ENCODE measurements at places on chromosomes 13 and 19.

GRCh38 chr19:5086230-5086629, 117.3 kb downstream of the KDM4B start:
- no peak for DNase-seq

DNA sequence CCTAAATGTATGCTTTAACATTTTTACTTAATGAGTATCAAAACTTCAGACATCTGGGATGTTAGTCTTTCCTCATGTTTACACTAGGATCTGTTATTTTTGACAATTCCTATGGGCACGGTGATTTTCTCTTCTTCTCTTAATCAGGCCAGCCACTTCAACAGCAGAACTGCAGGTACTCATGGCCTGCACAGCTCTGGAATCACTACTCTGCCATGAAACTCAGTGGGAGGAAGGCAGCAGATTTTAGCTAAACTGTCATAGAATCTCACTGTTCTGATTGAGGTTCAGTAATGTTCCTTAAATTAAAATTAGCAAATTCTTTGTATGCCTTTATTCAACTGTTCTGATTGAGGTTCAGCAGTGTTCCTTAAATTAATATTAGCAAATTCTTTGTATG, 1083.0 kb downstream of the SLITRK5 start:
- DNase-seq = no peak

DNA sequence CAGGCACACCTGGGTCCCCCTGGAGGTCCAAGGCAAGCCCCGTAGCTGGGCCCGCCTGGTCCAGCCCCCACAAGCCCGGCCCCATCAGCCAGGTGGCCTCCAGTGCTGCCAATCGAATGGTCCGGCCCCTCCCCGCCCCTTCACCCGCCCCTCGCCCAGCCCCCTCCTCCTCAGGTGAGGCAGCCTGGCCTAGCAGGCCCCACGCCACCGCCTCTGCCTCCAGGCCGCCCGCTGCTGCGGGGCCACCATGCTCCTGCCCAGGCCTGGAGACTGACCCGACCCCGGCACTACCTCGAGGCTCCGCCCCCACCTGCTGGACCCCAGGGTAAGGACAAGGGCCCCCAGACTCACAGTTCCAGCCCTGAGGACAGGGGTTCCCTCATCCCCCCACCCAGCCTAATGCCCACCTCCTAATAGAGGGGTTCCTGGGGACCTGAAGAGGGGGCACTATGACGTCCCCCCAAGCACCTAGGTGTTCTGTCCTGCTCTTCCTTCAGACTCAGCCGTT, at the start of gene HPN:
Gene HPN, plus strand, starts transcription at position 174 of the 508 bp plus-strand sequence. CDS start 786 bp downstream, outside the sequence.
- no peak for DNase-seq

DNA sequence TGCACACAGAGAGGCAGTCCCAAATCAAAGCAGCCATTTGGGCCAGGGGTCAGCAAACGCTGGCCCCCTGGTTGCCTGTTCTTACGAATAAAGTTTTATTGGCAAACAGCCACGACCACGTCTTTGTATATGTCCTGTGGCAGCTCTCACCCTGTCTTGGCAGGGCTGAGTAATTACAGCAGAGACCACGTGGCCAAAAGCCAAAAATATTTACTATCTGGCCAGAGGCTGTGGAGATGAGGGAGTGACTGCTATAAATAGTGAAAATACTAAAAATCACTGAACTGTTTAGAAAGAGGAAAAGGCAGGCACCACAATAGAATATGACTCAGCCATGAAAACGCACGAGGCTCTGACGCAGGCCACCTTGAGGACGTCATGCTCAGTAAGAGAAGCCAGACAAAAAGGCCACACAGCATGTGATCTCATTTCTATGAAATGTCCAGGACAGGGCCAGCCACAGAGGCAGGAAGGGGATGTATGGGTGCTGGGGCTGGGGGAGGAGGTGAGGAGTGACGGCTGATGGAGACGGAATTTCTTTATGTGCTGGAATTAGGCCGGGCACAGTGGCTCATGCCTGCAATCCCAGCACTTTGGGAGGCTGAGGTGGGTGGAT, 29.4 kb downstream of the SMIM24 start:
- no peak for DNase-seq

DNA sequence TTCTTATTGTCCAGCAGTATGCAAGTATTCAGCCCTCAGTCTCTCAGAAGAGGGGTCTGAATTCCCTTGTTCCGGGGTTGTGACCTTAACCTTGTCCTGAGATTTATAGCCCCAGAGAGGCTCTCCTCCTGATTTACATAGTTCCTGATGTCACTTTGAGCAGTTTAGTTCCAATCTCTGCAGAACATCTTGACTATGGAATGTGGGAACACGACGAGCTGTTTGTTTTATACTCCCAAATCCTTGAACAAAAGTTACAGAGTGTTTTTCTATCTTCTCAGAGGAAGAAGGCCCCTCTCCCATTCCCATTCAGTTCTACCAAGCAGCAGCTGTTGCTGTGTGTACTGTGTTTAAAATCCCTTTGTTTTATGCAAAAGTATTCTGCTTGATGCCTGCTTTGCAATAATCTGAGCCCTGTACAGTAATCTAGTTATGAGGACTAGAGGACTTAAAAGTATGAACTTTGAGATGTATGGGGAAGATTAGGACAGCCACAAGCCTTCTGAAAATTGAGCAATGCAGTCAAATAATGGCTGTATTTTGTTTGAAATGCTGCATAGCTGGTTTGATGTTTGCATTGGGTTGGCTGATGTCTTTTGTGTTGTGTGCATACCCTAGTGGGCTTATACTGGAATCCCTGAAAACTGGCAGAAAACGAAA, 74.7 kb downstream of the KL start:
- no peak for DNase-seq

GRCh38 chr13:23025864-23026608, 154.7 kb upstream of the SGCG start:
- no peak for DNase-seq

- no peak for DNase-seq
Observed at GRCh38 chr13:35714588-35715377, 238.3 kb upstream of the MAB21L1 start.

GRCh38 chr19:10870501-10870954, 825 bp upstream of the CARM1 start:
- DNase-seq = no peak

- DNase-seq = no peak
Observed at GRCh38 chr13:106691861-106692260, 123.9 kb upstream of the ARGLU1 start.

- DNase-seq = no peak
Observed at GRCh38 chr13:70386919-70387318, 278.7 kb upstream of the KLHL1 start.

GRCh38 chr13:111483621-111483987, 163.2 kb downstream of the TEX29 start:
- DNase-seq = no peak

- DNase-seq = no peak
Observed at GRCh38 chr19:52170304-52170703, 1.1 kb downstream of the ZNF836 start.

DNA sequence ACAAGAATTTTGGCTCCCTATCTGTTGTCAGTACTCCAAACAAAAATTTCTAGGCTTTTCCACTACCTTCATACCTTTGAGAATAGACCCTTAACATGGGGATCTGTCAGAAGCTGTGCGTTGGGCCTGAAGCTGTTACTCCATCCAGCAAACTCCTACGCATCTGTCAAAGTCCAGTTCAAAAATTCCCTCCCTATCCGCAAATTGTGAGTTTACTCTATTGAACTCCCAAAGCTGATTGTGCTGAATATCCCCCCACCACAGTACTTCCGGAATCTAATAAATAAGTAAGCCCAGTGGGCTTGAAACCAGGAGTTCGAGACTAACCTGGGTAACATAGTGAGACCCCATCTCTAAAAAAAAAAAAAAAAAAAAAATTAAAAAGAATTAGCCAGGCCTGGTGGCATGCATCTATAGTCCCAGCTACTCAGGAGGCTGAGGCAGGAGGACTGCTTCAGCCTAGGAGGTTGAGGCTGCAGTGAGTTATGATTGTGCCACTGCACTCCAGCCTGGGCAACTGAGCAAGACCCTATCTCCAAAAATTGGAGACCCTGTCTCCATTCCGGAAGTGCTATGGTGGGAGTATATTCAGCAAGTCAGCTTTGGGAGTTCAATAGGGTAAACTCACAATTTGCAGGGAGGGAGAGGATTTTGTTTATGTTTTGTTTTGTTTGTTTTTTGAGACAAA, 930 bp upstream of the FBN3 start:
- no peak for DNase-seq

DNA sequence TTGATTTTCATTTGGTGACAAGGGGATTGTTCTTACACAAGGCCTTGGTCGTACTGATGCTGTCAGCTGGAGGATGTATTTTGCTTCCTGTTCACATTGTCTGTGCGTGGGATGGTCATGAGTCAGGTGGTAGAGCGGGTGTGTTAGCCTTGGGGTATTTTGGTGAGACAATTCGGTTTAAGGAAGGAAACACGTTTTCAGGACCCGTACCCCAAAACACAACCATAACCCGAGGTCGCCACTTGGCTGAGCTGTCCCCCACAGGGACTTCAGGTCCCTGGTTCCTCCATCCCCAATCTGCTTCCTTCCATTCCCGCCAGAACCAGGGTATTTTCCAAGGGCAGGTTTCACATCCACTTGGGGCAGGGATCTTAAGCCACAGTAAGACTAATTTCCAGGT, 15.0 kb downstream of the MYO9B start:
- no peak for DNase-seq

GRCh38 chr19:40529093-40529954, 47.3 kb upstream of the SHKBP1 start:
- peak; percentile 91 for DNase-seq

GRCh38 chr13:103762523-103762922, 696.3 kb upstream of the SLC10A2 start:
- no peak for DNase-seq

DNA sequence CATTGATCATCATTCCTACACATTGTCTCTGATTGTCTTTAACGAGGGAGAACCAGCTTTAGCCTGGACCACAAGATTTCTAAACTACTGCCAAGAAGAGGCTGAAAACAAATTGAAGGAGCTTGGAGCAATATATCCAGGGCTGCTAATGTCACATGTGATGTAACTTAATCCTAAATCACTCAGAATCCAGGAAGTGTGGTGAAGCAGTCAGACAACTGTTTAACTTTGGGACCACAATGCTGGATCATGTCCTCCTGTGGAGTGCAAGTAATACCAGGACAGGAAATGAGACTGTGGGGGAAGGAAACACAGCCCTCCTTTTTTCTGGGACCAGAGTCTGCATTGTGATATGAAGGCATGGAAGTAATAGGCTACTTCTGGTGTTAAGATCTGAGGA, 430.2 kb downstream of the KCTD12 start:
- DNase-seq = no peak

- DNase-seq = no peak
Observed at GRCh38 chr13:100330662-100331061, 241.8 kb downstream of the PCCA start.

DNA sequence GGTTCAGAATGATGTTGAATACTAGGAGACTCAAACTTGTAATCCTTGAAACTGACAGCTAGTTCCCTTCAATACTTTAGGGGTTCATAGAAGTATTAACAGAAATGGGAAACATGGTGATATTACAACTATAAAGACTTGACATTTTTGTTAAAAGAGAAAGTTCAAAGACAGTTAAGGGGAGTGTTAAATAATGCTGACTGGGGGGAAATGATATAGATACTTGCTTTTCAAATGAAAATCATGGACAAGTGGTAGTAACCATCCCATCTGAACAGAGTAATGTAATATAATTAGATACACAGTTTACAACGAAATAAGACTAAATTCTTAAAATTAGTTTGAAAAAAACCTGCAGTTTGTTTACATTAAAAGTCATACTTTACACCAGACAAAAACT, 6.6 kb upstream of the EEF1AKMT1 start:
- no peak for DNase-seq

DNA sequence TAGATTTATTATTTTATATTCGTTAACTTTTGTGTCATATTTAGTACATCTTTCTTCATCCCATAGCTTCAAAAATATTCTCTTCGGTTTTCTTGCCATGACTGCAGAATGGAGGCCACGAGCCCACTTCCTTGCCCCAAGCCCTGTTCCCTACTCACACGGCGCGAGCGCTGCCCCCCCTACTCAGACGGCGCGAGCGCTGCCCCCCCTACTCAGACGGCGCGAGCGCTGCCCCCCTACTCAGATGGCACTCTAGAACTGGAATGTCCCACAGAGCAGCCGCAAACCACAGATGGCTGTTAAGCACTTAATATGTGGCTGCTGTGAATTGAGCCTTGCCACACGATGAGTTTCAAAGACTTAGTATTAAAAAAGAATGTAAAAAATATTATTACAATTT, 102.2 kb upstream of the PEG3 start:
- DNase-seq = no peak

GRCh38 chr13:25687471-25688225, 315.9 kb downstream of the ATP8A2 start:
- no peak for DNase-seq

GRCh38 chr13:25397763-25398162, 26.0 kb downstream of the ATP8A2 start:
- DNase-seq = no peak

- DNase-seq = no peak
Observed at GRCh38 chr13:101915331-101915730, 462.9 kb downstream of the ITGBL1 start.

GRCh38 chr13:57991041-57991440, 359.5 kb downstream of the PCDH17 start:
- no peak for DNase-seq

GRCh38 chr13:30376426-30377311, 45.6 kb upstream of the UBE2L5 start:
- DNase-seq = peak; percentile 22

DNA sequence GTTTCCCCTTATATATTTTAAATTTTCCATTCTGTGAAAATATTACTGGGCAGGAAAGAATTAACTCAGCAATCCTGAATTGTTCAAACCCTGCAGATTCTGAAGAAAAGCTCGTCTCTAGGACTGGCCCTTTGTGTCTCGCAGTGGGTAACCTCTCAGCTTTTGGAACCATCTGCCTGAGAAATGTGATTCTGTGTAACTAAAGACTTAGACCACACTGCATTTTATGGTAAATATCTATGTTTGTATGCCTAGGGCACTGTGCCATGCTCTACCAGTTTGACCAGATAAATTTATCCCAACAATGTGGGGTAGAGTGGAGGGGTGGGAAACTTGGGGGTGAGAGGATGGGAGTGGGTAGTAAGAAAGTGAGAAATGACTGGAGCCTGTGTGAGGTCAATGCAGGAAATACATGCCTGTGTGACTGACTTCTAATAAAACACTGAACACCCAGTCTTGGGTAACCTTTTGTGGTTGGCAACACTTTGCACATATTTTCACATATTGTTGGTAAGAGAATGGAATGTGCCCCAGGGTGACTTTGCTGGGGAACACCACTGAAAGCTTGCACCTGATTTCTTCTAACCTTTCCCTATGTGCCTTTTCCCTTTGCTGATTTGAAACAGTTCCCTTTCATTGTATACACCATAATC, 1181.9 kb downstream of the OLFM4 start:
- no peak for DNase-seq

DNA sequence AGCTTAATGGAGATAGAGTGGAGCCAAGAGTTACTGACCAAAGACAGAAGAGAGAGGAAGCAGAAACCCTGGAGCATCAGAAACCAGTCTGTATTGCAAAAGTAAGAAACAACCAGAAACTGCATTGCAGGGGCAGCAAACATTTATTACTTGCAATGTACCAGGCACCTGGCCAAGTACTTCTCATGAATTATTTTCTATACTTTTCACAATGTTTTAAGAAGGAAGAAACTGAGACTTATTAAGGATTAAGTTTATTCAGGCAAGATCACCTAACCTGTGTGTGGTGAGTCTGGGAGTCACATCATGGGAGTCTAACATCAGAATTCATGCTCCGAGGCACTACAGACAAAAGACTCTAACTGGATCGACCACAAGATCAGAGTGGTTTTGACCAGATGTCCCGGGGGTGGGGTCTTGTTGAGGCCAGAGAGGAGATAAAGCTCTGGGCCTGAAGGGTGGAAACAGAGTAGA, 47.4 kb downstream of the TNFRSF19 start:
- no peak for DNase-seq
